ENCODE measurements at places on chromosomes 3 and 15.

GRCh38 chr15:45180201-45180600 is 7.6 kb downstream of the SHF start:
- DNase-seq: no peak

DNA sequence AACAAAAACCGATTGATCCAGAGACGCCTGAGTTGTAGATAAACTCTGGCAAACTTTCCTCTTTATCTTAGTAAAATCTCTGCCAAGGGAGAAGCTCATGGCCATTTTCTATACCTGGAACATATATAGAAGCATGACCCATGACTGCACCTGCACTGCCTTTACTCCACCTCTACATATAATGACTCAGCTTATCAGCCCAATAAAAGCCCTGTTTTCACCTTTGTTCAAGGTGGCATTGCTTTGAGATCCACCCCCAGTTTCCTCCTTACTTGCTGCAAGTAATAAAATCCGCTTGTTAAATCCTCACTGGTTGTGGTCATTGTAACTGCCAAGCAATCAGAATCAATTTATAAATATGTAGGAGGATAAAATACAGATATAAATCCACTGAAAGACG is 1280.4 kb downstream of the NSUN3 start:
- no peak for DNase-seq

DNA sequence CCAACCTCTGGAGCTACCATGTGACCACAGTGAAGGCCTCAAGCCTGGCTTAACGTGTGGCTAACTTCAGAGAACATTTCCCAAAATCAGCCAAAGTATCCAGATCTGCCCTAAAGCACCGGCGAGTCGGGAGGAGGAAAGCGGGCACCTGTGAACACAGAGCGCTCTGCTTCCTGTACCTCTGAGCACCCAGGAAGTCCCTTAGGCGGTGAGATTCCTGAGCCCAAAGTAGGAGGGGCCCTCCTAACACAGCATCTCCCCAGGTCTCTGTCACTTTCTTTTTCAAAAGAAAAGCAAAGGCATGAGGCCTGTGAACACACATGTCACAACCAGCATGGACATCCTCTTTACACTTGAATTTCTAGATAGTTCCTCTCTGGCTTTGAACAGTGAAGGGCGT is 944 bp upstream of the EIF4E3 start:
- no peak for DNase-seq

DNA sequence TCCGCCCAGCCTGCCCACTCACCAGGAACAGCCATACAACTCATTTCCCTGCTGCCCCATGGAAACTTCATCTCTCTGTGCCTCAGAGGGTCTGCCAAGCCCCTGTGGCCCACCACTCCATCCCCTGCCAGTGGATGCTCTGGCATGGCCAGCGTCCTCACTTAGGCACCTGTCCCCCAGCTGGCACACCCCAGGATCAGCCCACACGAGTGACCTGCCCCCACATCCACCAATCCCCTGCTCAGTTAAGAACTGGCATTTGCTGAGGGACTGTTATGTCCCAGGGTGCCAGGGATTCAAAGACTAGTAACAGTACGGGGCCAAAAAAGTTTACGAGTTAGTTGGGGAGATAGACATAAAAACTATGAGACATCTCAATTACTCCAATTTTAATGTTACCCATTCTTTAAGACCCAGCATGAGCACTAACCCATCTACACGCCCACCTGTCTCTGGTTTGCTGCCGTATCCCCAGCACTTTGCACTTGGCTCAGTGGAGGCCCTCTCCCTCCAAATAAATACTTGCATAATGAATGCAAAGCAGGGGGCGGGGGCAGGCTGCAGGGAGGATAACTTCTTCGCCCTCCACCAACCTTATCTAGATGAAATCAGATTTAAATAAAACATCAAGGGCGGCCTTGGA is 11.6 kb upstream of the BAHD1 start:
- DNase-seq: no peak

- no peak for DNase-seq
These were observed 33.3 kb upstream of the TBC1D23 start for GRCh38 chr3:100227511-100227921.

DNA sequence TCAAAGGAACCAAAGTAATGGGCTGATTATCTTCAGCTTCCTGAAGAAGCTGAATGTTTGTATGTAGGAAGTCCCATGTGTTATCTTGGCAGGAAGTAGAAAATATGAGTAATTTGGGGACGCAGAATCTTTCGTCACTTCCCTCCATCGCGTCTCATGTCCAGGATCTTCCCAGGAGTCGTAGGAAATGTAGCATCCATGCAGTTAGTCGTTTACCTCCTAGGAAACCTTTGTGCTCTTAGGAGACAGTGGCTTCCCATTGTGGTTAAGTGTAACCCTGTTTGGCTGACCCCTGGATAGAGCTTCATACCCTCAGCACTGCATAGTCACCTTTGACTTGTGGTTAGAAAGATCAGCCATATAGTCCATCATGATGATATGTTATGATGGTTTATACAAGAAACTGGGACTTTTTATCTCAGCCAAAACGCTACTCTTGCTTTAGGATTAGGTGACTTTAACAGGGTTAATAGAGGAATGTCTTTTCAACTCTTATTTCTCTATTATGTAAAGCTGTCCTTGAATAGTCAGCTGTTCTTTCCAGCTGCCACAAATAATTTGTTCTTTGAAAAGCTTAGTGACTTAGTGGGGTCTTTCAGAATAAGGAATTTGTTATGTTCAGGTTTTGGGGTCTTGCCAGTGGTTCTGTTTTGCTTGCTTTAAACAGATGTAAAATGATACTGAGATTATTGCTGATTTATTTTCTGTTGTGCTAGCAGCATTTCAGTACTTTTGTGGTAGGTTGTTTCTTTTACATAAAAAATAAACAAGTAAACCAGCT is 92.2 kb downstream of the KLHL25 start:
- no peak for DNase-seq

GRCh38 chr3:67416703-67417102 is 237.7 kb downstream of the SUCLG2 start:
- DNase-seq: no peak
